ENCODE measurements at places on chromosomes 1 and 21.

DNA sequence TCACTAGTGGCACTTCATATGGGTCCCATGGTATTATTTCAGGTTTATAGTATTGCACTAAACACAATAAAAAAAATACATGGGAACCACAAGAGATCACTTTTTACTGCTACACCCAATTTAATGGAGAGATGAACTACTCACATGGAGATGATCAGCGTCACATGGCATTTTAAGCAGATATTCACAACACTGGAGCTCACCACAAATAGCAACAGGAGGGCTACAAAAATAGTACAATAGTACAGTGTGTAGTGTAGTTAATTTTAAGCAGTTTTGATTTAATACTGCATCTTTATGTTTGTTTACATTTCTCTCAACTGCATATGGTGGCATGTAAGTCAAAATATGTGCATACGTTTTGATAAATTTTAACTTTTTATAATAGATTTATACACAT lies 31.0 kb downstream of the SNX7 start:
- no peak for DNase-seq

DNA sequence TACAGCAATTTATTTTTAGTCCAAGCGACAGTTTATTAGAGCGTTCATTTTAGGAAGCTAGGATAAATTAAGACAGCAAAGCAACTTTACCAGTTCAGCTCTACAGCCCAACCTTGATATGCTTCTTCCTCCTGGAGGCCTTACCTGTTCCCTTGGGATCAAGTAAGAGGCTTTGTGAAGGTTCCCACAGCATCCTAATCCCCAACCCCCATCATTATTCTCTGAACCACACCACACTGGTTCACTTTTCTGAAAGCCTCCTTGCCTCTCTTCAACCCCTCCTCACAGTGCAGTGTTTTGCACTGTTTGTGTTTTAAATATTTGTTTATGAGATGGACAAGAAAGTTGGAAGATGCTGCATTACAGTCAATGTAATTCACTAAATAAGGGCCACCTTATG lies 126.3 kb upstream of the CXADR start:
- DNase-seq, result no peak

- DNase-seq, result no peak
Observed at GRCh38 chr1:181089017-181089675, 646 bp downstream of the IER5 start.

- no peak for DNase-seq
Observed at GRCh38 chr1:63651161-63651701, 58.0 kb downstream of the PGM1 start.

- peak; percentile 30 for DNase-seq
Observed at GRCh38 chr1:95953015-95953414, 719.0 kb downstream of the RWDD3 start.

- DNase-seq, result no peak
Observed at GRCh38 chr1:33819290-33819912, 44.5 kb upstream of the HMGB4 start.

DNA sequence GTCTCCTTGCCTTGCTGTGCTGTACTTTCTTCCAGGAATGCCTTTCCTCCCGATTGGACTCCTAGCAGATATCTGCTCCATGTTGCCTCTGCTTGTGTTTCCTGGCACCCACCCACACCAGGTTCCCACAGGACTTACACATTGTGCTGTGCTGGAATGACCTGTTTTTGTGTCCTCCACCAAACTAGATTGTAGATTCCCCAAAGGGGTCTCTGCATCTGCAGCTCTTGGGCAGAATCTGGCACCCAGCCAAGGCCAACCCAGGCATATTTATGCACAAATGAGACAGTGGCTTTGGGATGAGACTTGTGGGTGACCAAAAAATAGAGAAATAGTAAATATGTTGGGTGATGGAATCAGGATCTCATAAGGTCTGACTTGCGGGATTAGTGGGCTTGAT lies 278.2 kb downstream of the RRAGC start:
- DNase-seq, result no peak

GRCh38 chr1:9910076-9910422 lies at the start of gene CTNNBIP1:
Gene CTNNBIP1, minus strand, starts transcription at chr1:9910269. Its CDS starts 38,205 bp downstream, at chr1:9872064.
- DNase-seq, result no peak

DNA sequence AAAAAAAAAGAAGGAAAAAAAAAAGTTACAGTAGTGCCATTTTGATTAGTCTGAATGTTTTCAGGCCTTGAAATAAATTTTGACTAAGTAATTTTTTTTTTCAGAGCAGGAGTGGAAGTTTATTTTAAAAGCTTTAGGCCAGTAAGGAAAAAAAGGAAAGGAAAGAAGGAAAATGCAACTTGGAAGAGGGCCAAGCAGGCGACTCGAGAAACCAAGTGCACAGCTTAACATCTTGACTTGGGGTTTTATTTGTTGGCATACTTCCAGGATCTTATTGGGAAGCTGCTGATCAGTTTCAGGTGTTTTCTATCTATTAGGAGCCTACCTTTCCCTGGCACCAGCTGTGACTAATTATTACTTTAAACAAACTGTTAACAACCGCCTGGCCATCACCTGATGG lies 41.7 kb downstream of the ATF3 start:
- DNase-seq, result no peak

DNA sequence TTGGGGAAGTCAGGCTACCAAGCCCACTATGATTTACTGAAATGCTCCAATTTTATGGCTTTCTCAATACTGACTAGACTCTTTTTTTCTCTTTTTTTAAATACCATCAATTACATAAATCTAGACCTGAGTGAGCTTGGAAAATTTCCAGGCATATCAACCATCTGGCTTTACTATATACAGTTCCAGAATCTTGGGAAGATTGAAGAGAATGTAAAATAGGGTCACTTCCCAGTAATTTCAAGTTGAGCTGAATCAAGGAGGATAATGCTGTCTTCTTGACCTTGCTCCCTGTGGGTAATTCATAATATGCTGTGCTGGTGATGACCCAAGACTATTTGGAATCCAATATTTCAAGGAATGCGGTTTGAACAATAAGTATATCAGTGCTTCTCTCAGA lies 108.1 kb downstream of the MAP3K21 start:
- no peak for DNase-seq

DNA sequence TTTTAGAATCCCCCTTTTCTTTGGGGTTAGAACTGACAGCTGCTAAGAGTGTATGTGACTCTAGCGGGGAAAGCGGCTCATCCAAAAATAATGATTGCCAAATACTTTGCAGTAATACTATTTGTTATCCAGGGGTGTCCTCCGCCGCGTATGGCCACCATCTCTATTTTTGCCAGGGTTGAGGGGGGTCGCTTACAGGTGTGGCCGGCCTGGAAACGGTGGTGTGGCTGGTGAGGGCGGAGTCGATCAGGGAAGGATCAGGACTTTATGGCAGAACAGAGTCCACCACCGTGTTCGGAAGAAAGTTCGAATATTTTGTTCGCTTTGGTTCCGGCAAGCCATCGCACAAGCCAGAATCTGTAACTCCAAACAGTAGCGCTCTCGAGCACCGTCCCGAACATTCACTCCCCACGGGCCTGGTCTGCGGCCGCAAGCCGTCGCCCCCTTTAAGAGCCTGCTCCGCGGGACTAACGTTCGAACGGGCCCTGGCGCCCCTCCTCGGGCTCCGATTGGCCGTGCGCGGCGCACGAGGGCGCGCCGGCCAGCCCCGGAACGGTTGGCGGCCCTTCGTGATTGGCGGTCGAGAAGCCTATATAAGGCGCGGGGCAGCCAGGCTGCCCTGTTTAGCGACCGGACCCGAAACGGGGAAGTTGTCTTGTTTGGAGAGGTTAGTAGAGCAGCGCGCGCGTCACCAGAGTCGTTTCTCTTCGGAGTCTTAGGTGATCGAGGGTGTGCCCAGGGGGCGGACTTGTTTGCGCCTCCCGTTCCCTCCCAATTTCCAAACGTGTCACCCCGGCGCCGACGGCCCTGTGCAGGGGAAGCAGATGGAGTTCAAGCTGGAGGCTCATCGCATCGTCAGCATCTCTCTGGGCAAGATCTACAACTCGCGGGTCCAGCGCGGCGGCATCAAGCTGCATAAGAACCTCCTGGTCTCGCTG lies at the start of gene IER5:
IER5 (plus strand) TSS at position 622 of the 938 bp plus-strand sequence; CDS start at position 825, 203 bp downstream.
- peak; percentile 77 for DNase-seq

- no peak for DNase-seq
Observed at GRCh38 chr1:189351960-189352359, 1125.7 kb downstream of the BRINP3 start.

- DNase-seq, result no peak
Observed at GRCh38 chr1:54007613-54008012, 10.4 kb downstream of the LDLRAD1 start.

GRCh38 chr21:36698981-36699545 lies at the start of gene SIM2:
Gene SIM2, plus strand, starts transcription at chr21:36699115. Its CDS starts 632 bp downstream, at chr21:36699747.
- no peak for DNase-seq

DNA sequence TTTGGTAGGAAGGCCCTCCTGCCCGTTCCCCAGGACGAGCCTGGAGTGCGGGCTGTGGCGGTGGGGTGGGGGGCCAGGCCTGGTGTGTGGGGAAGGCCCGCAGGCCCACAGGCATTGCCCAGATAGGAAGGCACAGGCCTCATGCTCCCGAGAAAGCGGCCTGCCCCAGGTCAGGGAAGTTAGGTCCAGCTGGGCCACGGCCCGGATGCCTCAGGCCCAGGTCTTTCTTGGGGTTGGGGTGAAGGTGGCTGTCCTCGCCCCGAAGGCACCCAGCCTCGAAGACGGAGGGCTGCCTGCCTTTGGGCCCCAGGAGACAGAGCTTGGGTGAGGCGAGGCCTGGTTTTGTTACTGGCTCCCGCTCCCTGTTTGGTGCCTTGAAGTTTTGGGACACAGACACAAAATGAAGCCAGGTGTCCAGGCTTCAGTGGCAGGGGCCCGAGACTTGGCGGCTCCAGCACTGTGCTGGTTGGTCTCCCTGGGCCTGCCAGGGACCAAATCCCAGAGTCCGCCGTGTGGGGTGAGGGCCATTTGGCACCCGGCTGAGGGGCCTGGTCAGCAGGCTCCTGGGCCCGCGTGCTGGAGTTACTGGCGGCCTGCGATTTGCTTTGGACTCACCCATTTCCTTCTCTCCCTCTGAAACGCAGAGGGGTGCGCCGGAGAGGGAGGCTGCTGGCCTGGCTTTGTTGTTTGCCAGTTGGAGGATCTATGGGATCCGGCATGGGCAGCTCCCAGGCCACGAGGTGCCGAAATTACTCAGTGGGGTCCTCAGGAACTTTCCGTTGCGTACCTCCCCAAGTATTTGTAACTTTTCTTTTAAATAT lies 2.0 kb downstream of the SKI start:
- no peak for DNase-seq

GRCh38 chr1:113949007-113949406 lies 19.9 kb downstream of the HIPK1 start:
- DNase-seq, result no peak

GRCh38 chr1:162570718-162571117 lies 9.2 kb downstream of the UAP1 start:
- DNase-seq, result no peak

GRCh38 chr1:219837274-219837993 lies 90.9 kb downstream of the SLC30A10 start:
- DNase-seq, result peak; percentile 37

GRCh38 chr21:46350981-46351380 lies 27.0 kb downstream of the PCNT start:
- no peak for DNase-seq

GRCh38 chr21:41396558-41397075 lies 29.4 kb upstream of the MX1 start:
- DNase-seq, result no peak

GRCh38 chr1:53369761-53370160 lies 41.9 kb upstream of the LRP8 start:
- DNase-seq, result no peak

DNA sequence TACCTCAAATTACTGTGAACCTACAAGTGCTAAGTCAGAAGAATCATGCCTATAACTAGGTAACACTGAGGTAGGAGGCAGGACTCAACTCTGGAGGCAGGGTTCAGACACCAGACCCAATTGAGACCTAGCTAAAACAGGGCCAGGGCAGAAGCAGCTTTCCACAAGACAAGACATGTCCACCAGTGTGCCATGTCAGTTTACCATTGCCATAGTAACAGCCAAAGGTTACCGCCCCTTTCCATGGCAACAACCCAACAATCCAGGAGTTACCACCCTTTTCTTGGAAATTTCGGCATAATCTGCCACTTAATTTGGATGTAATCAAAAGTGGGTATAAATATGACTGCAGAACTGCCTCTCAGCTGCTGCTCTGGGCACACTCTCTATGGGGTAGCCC lies 432.3 kb downstream of the DPYD start:
- DNase-seq, result no peak

- no peak for DNase-seq
Observed at GRCh38 chr1:173187671-173188237, 19.4 kb downstream of the TNFSF4 start.

- no peak for DNase-seq
Observed at GRCh38 chr1:37719572-37720195, 27.4 kb downstream of the CDCA8 start.

GRCh38 chr1:26614655-26615411 lies 81.0 kb upstream of the ARID1A start:
- no peak for DNase-seq

DNA sequence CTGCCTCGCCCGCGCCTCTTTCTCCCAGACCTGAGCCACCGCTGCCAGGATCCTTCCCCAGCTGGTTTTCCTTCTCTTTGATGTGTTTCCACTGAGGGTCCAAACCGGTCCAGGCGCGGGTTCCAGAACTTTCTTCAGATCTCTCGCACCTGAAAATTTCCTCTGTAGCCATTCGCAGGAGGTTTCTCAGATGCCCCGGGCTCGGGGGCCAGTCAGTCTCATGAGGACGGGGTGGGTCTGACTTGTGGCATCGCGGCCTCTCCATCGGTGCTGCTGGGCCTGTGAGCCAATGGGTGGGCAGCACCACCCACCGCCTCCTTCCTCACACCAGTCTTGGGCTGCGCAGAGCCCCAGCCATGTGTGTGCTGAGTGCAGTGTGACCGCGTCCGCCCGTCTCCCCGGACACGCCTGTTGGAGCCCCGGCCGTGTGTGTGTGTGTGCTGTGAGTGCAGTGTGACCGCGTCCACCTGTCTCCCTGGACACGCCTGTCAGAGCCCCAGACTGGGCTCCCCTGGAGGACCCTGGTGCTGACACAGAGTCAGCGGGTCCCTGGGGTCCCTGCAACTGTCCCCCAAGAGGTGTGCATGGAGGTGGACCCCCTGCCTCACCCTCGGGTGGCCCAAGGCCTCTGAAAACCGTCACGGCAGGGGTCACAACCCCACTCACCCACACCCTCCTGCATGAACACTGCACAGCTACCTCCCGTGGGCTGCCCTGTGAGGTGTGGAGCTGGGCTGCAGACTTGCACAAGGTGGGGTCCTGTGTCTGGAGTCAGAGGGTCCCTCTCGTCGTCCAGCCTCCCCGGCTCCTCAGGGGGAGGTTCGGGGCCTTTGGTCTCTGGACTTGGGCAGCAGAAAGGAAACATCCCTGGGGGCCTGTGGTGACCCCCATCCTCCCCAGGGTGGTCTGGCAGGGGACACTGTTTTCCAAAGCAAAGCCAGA lies 20.2 kb downstream of the COL18A1 start:
- no peak for DNase-seq

DNA sequence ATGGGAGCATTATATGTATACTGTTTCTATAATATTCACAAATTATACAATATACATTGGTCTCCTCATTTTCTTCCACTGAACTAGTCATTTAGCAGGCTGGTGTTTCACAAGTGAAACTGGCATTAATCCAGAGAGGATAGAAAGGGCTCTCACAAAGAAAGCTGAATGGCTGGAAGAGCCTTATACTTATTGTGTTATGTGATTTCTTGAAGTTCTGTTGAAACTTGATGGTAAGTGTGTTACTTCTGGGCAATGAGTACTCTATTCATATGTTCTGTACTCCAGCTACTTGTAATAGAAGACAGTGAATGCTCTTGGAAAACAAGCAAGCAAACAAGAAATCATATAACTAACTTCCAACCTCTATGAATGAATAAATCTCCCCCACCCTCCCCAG lies 14.9 kb downstream of the STX12 start:
- DNase-seq, result no peak

GRCh38 chr1:155410931-155411330 lies 90.2 kb downstream of the RUSC1 start:
- DNase-seq, result no peak

GRCh38 chr1:85889870-85890269 lies 181.6 kb upstream of the ZNHIT6 start:
- DNase-seq, result no peak

Data from NCI-H1436 treated with DMSO at 0.1 percent for 48 hours (cell line).